ENCODE measurements at places on chromosomes 3 and 15. TPM values are rescaled to one million over a fixed set of nuclear protein-coding genes. Genes with fewer than 3 reads are reported as not detected.

SUCNR1 gene
- polyA plus RNA-seq, result not detected

NEK10 gene
- not detected for polyA plus RNA-seq

PRR20G gene
- not detected for polyA plus RNA-seq

DNA sequence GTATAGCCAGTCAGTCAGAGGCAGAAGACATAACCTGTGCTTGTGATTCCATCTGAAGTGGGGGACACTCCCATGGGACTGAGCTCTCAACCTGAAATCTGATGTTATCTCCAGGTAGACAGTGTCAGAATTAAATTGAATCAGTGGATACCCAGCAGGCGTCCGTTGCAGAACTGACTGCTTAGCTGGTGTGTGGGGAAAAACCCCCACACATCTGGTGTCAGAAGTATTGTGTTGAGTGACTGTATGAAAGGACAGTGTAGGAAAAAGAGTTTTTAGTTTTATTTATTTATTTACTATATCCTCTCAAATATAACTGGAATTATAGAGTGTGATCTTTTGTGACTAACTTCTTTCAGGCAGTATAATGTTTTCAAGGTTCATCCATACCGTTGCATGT is 10.4 kb downstream of the KPNA4 start:
- no peaks in the 10 kb centered on the region for H3K27me3 ChIP-seq
- H3K4me3 ChIP-seq, result no peak overlapping the region
- no peaks in the 10 kb centered on the region for H3K36me3 ChIP-seq

- no peak overlapping the region for H3K4me3 ChIP-seq
- peaks cover 3% of the 10 kb centered on the region for H3K27me3 ChIP-seq
- H3K4me1 ChIP-seq, result no peaks in the 10 kb centered on the region
- no peak overlapping the region for H3K27ac ChIP-seq
- no peaks in the 10 kb centered on the region for H3K36me3 ChIP-seq
- DNase-seq, result no peak
These were observed 323.5 kb downstream of the ULK4 start for GRCh38 chr3:41638381-41638780.

DNA sequence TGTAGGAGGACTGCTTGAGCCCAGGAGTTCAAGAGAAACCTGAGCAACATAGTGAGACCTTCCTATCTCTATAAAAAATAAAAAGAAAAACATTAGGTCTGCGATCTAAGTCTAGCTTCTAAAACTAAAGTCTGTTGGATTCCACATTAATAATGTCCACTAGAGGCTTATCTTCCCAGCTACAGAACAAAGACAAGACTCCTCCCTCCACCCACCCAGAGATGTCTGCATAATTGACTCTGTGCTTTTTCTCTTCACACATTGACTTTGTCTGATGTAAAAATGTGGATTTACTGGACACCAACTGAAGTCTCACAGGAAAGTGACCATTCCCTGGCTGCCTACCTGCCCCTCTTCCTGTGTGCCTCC is 91.8 kb downstream of the ATP10A start:
- H3K27me3 ChIP-seq, result no peaks in the 10 kb centered on the region
- no peaks in the 10 kb centered on the region for H3K36me3 ChIP-seq
- DNase-seq, result no peak
- no peak overlapping the region for H3K4me3 ChIP-seq
- no peak overlapping the region for H3K27ac ChIP-seq
- H3K4me1 ChIP-seq, result peaks cover 58% of the 10 kb centered on the region

DNA sequence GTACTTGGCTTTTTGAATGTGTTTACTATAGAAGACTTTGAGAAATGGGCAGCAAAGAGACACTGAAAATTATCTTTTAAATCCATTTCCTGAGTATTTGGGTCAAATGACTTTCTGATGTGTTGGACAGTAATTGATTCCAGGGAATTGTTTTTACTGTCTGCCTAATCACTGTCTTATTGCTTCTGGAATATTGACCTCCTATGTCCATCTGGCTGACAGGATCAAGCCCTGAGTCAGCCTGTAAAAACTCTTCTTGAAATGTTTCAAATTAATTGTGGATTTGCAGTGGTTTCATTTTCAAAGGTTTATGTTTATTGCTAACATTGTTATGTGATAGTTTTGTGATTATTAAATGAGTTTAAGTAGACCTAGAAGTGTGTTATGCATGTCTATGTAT is 50.6 kb upstream of the MLF1 start:
- no peak overlapping the region for H3K4me3 ChIP-seq
- no peaks in the 10 kb centered on the region for H3K27me3 ChIP-seq
- DNase-seq, result no peak
- H3K4me1 ChIP-seq, result no peaks in the 10 kb centered on the region

DNA sequence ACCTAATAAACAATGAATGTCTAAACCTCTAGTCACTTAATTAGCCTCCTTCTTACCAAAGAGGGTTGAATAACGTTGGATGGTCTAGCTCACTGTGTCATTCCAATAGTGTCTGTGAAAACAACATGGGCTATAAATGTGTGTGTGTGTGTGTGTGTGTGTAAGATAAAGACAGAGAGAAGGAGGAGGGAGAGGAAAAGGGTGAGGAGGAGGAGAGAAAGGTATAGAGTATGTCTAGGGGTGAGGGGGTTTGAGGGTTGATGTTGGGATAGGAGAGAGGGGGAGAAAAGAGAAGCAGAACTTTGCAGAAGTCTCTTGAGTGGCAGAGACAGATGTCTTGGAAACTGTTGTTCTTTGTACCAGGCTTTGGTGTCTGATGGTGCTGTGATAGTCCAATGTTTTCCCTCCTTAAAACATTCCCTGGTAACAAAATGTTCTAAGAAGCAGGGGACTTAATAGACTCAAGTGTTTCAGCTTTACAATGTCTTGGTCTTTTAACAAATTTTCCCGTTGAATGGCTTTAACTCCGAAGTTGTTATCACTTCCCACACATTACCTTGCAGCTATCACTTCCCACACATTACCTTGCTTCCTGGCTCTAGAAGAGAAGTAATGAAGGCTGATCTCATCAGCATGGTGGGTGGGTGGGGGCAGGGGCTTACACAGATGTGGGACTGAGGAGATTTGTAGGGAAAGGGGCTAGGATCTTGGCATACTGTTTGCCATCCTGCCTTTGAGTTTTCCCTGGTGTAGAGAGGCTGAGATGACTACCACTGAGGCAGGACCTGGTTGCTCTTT is 57.8 kb upstream of the ETV5 start:
- no peak for DNase-seq
- H3K4me3 ChIP-seq, result no peak overlapping the region
- peaks cover 2% of the 10 kb centered on the region for H3K27me3 ChIP-seq
- no peaks in the 10 kb centered on the region for H3K36me3 ChIP-seq
- H3K4me1 ChIP-seq, result peaks cover 4% of the 10 kb centered on the region
- H3K27ac ChIP-seq, result no peak overlapping the region

- H3K27ac ChIP-seq, result peak overlapping the region; percentile 15
- H3K4me1 ChIP-seq, result peaks cover 7% of the 10 kb centered on the region
- H3K4me3 ChIP-seq, result no peak overlapping the region
- H3K27me3 ChIP-seq, result no peaks in the 10 kb centered on the region
These were observed 52.6 kb downstream of the SLC12A6 start for GRCh38 chr15:34284937-34285336.

Data from immature natural killer cell (primary cell).